Suprapubic skin (tissue), 4 donors: ENCODE measurements at places on chromosomes 1 and 21.

GRCh38 chr21:45363921-45364467 is 41.0 kb upstream of the COL18A1 start:
- DNase-seq = peak; percentile 93

DNA sequence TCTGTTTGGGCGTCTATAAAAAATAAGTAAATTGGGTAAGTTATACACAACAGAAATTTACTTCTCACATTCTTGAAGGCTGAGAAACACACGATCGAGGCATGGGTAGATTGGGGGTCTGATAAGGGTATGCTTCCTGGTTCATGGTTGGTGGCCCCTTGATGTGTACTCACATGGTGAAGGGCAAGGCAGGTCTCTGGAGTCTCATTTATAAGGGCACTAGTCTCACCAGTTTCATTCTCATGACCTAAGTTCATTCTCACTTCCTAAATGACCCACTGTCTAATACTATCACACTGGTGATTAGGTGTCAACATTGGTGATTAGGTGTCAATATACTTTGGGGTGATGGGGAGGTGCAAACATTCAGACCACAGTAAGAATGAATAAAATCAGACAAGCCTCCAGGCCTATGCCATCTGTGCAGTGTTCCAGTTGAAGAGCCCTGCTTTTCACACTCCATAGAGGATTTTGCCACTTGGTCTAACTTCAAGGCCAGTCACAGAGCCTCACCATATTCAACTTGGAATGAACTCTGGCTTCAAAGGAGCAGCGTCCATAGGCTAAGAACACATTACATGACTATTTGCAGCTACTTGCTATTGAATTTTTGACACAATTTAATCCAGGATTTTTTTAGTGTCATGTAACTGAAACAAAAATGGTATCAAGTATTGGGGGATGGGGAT is 2.5 kb upstream of the GBP4 start:
- no peak for DNase-seq

- DNase-seq = no peak
Observed at GRCh38 chr21:43331962-43332828, 94.7 kb downstream of the SIK1 start.

- DNase-seq = no peak
Observed at GRCh38 chr1:158818975-158819431, 12.1 kb upstream of the MNDA start.

DNA sequence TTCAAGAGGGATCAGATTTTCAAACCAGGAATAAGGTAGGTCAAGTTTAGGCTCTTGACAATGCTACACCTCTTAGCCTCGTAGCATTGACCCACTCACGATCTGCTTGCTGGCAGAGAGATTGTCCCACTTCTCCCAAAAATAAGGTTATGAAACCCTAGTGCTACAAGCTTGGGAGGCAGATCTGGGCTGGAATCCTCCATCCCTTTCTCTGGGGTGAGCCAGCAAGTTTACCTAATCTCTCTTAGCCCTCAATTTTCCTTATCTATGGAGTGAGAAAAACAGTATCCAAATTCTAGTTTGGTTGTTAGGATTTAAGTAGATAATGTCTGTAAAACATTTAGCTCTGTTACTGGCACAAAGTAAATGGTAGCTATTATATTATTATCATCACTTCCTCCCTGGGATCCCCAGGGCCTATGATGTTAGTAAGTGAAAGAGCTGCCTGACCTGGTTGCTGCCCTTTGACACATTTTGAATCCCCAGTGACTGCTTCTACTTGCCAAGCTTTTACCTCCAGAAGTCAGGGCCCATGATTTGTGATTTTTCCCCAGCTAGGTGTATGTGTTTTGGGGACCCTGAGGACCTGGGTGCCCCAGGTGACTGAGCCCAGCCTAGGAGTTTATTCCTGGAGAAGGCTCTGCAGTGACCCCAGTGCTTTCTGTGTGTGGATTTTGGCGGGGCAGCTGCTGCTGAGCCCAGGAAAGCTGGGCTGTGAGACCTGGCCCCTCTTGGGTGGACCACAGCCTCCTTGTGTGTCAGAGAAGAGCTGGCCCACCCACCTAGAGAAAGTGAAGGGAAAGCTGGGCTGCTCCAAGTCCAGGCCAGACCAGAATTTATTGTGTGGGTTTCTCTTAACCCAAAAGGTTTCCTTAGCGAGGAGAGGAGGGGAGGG is 48.2 kb upstream of the VANGL1 start:
- no peak for DNase-seq

DNA sequence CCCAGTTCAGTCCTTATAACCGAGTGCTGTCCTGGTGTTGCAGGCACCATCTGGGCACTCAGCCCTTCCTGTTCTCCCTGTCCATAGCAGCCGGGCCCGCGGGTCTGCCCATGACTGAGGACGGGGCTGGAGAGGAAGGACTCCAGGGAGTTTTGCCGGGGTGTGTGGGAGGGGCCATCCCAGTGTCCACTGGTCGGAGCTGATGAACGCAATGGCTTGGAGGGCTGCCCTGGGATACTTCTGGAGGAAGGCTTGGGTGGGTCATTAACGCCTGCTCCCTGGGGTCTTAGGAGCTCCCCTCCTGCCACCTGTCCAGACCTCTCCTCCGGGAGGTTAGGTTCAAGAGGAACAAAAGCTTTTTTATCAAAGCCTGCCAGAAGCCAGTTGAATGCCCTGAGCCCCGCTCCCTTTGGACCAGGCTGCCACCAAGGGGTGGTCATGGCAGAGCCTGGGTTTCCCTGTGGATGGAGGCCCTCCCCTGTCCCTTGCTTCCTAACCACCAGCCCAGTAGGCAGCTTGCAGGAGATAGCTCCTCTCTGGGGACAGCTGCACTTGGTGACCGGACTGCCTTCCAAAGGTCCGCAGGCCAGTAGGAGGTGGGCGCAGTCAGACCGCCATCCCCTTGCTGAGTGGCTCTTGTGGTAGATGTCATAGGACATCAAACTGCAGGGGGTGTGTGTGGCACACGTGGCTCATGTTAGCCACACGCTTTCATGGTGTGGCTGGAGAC is 61.3 kb downstream of the TRIM11 start:
- DNase-seq = no peak

GRCh38 chr1:193584731-193585239 is 398.4 kb upstream of the B3GALT2 start:
- DNase-seq = no peak

GRCh38 chr1:100323419-100324106 is 28.7 kb upstream of the CDC14A start:
- DNase-seq = no peak

GRCh38 chr21:34619841-34620665 is 5.1 kb upstream of the RCAN1 start:
- no peak for DNase-seq

GRCh38 chr1:30184393-30185141 is 538.8 kb downstream of the MATN1 start:
- DNase-seq = no peak

DNA sequence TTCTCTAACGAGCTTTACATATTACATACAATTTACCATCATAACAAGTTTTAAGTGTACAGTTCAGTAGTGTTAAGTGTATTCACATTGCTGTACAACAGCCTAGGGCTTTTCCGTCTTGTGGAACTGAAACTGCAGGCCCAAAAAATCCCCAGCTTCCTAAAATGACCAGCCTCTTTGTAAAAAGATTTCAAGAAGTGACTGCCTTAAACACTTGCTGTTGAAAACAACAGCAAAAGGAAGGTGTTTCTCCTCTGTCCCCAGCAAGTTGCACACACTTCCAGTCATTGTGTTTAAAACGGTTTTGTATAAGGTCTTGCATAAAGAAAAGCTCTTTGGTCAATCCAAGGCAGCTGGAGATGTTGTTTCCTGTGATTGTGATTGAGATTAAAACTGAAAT is 16.0 kb upstream of the GBP1 start:
- no peak for DNase-seq

DNA sequence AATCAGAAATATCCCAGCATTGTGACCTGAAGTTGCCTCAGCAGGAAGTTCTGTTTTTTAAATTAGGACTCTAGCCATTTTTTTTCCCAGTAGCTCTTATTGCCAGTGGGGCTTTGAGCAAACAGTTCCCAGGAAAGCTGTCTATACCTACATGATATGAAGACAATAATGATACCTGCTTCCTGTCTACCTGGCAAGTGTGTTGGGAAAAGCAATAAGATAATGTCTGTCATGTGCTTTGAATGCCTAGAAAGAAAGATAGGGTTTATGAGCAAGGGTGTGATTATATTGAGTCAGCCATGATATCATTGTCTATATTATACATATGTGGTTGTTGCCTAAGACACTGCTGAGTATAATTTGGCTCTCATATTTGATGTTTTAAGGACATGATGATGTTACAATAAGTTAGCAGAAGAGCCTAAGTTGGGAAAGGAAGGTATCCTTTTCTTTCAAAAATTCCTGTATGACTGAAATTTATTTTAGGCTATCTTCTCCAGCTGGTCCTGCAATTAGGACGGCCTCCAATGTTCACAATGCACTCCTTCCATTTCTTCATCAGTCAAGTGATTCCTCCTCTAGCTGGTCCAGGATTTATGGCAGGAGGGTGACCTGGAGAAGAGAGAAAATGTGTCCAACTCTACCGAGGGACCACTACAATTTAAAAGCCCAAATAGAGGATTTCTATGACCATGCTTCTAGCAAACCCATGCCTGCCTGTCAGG is 99.6 kb upstream of the CDC42BPA start:
- no peak for DNase-seq

DNA sequence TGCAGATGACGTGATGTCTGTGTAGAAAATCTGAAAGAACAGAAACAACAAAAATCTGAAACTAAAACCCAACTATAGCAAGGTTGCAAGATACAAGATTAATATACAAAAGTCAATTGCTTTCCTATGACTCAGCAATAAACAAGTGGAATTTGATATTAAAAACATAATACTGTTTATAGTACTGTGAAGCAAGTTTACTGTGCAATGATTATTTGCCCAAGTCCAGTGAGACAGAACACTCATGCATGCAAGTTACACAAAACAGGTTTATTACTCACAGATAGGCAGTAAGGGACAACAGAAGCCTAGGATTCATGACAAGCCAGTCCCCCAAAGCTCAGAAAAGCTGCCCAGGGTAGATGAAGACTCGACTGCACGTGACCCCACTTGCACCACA is 62.4 kb upstream of the RAB4A start:
- no peak for DNase-seq

GRCh38 chr1:112954017-112954650 is 1.9 kb downstream of the SLC16A1 start:
- DNase-seq = no peak

GRCh38 chr1:206783506-206783905 is 11.2 kb upstream of the IL10 start:
- no peak for DNase-seq

GRCh38 chr21:29184037-29184436 is 53.6 kb downstream of the MAP3K7CL start:
- no peak for DNase-seq

GRCh38 chr1:218845589-218845988 is 328.1 kb upstream of the LYPLAL1 start:
- no peak for DNase-seq

- no peak for DNase-seq
Observed at GRCh38 chr1:6743189-6744101, 41.8 kb upstream of the CAMTA1 start.

- DNase-seq = no peak
Observed at GRCh38 chr1:11301601-11302000, 28.6 kb downstream of the UBIAD1 start.

DNA sequence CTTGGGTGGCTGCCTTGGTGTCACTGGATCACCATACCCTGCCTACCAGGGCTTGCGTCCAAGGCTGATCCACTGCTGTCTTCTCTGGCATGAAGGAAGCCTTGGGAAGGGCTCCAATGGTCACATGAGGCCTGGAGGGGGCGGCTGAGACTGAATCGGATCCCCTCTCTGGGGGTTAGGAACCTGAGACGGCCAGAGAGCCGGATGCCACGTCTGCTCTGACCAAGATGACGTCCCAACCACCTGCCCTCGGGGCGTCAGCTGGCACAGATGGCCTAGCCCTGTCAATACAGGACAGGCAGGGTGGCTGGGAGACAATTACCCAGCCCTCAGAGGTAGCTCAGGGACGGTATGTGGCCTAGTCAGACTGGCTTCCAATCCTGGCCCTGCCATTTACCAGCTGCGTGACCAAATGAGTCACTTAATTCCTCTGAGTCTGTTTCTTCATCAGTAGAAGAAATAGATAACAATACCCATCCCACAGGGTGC is 5.4 kb downstream of the TRIM62 start:
- DNase-seq = no peak

- no peak for DNase-seq
Observed at GRCh38 chr1:22210636-22211035, 67.7 kb upstream of the WNT4 start.

DNA sequence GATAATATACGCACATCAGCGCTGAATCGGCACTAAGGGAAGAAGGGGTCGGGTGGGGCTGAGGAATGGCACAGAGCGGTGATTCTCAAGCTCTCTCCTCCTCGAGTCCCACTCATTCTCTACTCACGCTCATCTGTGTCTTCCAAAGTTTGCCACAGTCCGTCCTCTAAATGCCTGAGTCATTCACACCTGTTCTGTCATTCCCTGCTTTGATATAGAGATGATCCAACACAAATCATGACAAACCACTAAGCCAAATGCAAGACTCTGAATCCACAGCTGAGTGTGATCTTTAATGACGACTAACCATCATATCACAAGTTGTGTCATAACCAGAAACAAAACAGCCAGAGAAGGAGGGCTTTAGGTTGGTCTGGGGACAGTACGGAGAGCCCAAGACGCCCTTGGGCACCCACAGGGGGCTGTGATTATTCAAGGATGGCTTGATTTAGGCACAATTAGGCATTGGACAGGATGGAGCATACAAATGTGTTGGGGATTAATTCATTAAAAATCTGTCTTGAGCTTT is 501.5 kb downstream of the KIF26B start:
- no peak for DNase-seq

DNA sequence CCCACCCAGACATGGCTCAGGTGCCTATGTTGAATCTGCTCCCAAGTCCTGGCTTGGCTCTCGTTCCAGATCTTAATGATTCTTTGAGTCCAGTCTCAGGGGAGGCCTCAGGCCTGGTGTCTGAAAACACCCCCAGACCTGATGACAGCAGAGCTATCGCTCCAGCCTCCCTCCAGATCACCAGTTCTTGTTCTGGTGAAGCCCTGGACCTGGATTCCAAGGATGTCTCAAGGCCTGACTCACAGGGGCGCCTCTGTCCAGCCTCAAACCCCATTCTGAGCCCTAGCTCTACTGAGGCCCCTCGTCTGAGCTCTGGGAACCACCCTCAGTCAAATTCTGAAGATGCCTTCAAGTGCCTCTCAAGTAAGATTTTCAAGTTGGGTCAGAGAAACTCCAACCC is 11.4 kb downstream of the MROH7 start:
- DNase-seq = no peak

DNA sequence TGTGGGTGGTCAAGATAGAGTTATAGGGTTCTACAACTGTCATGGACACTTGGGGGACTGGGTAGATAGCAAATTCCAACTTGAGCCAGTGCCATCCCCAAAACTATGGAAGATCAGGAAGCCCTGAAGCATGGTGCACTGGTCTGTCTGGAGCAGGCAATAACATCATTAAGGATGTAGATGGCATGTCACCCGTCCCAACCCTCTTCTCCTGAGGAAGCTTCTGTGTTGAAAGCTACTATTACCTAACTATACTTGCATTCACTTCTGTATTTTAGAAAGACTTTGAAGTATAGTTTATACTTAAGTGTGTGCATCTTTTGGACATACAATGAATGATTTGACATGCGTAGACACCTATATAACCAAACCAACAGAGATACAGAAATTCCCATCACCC is 32.9 kb downstream of the RABIF start:
- no peak for DNase-seq

- no peak for DNase-seq
Observed at GRCh38 chr1:199273837-199274379, 635.1 kb downstream of the PTPRC start.
